ENCODE measurements at places on chromosomes 2 and 18.

DNA sequence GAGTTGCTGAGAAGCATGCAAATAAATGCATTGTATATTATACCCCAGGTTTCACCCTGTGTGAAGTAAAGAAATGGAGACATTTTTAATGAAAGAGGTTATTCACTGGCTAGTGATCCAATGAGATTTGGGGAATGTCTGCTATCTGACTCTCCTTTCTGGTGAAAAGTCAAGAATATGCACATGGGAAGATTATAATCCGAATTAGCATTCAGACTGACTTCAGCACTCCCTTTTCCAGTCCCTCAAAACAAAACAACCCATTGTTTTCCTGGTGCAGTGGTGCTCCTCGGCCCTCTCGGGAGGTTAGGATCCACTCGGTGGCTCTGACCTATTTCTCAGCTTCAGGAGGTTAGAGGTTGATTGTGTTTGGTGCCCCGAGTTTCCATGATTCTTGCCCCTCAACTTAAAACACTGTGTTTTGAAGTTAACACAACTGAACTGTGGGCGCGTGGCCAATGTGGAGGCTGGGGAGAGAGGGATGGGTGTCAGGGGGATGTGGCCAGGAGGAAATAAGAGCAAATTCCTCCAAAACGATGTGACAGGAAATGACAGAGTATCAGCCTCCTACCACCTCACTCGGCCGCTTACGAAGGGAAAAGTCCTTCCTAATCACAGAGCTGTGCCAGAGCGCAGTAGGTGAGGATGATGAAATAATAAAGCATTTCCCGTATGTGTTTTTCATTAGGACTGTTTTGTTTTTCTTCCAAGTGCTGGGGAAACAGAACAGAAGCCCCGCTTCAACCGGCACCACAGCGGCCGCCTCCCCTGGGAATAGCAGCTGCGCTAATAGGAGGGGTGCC, 440.1 kb downstream of the MTX2 start:
- no peak for DNase-seq

- no peak for DNase-seq
Measured at GRCh38 chr2:145771525-145771924, 1251.6 kb upstream of the ZEB2 start.

DNA sequence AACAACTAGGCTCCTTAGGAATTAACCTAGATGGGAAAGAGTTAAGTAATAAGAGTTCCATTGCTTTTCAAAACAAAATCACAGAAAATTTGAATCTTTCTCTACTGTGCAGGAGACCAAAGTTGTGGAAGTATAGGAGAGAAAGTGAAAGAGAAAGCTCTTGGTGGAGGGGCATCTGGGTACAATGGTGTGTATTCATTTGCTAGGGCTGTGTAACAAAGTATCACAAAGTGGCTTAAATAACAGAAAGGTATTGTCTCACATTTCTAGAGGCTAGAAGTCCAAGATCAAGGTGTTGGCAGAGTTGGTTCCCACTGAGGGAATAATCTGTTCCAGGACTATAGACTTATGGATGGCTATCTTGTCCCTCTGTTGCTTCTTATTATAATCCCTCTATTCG, 50.5 kb upstream of the GORASP2 start:
- no peak for DNase-seq

GRCh38 chr18:11884396-11885030, 23.6 kb downstream of the MPPE1 start:
- no peak for DNase-seq

DNA sequence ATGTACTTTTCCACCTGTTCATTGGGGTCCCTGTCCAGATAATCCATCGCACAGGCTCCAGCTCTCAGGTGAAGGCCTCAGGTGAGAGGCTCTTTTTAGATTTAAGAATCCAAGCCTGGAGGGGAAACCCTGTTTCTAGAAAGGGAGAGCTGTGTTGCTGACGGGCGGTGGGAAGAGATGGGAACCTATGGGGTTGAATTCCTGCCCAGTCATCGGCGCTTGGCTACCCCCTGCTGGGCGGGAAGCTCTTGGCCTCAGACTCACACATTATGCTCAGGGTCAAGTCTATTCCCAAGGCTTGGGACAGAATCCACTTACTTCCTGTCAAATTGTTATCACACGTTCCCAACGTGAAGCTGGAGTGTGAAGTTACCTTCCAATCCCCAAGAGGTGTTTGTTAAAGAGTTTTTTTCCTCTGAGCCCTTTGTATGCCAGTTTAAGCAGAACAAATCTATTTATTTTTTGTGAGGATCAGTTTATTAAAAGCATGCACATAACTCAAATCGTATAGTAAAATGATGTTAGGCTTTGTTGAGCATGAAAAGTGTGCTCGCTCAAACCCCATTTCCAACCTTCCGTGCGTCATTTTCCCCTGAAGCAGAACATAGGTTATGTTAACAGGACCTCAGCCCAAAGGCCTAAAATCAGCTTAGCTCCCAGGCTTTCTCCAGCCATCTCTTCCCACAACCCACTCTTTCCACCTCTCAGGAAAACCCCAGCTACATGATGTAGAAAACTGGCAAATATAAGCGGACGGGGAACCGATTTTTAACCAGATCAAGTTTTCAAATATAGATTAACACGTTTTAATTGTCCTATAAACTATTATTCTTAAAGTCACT, 181.7 kb upstream of the ETAA1 start:
- DNase-seq: peak; percentile 55

DNA sequence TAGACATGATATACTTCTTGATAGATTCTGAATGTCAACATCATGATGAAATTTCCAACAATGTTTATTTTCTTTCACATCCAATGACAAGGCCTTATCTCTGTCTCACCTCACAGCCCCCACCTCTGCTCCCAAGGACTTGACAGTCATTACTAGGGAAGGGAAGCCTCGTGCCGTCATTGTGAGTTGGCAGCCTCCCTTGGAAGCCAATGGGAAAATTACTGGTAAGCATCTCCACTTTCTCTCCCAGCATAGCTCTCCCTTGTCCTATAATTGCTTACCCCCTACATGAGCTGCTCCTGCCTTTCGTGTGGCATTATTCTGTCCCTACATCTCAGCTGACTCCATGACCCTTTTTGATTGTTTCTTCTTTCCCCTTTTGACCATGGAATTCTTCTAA, 821.8 kb downstream of the MBD2 start:
- no peak for DNase-seq

GRCh38 chr18:7572822-7573221, 5.7 kb downstream of the PTPRM start:
- DNase-seq: no peak

GRCh38 chr2:165268754-165269153, 29.5 kb downstream of the SCN2A start:
- no peak for DNase-seq

DNA sequence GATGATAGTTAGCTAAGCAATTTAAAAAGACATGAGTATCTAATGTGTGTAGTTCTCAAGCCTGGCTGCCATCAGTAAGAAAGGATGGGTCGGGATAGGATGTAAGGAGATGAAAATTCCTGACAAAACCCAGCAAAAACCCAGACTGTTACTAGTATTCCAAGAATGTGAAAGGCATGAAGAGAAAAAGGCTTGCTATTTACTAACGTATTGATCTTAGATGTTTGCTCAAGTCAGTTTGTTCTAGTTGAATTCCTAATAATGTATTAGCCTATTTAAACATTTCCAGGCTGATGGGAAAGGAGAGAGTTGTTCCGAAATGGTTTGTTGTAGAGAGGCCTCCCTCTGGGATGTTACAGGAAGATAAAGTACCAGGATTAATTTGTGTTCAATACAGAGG, 88.2 kb downstream of the ZNF532 start:
- DNase-seq: no peak

- no peak for DNase-seq
Measured at GRCh38 chr2:228700638-228701037, 519.2 kb upstream of the SPHKAP start.

DNA sequence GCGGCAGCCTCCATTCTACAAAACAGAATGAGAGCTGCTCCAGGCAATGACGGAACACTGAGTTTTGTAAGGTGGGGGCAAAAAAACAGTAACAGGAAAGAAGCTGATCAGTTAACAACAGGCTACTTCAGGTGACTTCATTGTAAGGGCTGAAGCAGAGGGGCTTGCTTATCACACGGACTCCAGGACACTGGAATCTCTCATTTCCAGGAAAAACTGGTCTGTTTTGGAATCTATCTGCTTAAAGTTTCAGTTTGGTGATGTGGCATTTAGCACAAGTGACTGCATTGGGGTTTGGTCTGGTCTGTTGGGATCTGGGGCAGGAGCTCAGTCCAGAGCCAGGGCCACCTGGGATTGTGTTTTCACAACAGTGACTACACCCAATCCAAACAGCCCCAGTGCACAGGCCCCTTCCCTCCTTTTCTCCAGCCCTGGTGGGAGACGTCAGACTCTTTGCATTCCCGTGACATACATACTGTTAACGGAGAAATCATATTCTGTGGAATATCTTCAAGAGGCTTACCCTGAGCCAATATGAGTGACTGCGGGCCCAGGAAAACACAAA, 14.1 kb downstream of the AMER3 start:
- no peak for DNase-seq

- DNase-seq: no peak
Measured at GRCh38 chr18:10006311-10006893, 92.6 kb downstream of the VAPA start.

GRCh38 chr2:147623328-147623727, 221.5 kb upstream of the ACVR2A start:
- no peak for DNase-seq

GRCh38 chr2:229431327-229431954, 160.4 kb upstream of the PID1 start:
- DNase-seq: no peak

DNA sequence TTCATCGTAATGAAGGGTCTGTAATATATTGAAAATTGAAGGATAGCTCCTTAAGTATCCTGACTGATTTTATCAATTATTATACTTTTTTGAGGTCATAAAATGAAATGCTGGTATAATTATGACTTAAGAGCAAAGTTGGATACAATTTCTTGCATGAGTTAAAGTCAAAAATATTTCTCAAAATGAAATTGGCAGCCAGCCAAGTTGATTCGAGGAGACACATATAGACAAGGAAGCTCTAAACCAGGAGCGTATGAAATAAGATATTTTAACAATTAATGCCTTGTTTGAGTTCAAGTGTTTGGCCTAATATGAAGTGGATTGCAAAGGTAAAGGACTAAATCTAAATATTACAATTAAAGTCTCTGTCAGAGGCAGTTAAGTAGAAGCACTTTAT, 260.4 kb upstream of the DSEL start:
- no peak for DNase-seq

DNA sequence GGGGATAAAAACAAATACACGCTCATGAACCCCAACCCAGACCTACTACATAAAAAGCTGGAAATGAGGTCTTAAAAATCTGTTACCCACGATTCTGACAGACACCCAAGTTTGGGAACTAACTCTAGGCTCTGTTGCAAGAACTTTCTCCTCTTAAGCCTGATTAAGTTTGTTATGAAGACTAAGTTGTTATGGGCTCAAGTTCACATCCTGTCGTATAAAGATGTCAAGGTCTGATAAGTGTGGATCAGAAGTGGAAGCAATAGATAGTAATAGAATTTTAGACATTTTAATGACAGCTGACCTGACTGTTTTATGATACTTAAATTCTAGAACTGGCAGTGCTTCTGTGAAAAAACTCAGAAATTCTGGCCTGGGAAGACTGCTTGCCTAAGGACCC, 43.2 kb downstream of the LPIN2 start:
- DNase-seq: no peak

DNA sequence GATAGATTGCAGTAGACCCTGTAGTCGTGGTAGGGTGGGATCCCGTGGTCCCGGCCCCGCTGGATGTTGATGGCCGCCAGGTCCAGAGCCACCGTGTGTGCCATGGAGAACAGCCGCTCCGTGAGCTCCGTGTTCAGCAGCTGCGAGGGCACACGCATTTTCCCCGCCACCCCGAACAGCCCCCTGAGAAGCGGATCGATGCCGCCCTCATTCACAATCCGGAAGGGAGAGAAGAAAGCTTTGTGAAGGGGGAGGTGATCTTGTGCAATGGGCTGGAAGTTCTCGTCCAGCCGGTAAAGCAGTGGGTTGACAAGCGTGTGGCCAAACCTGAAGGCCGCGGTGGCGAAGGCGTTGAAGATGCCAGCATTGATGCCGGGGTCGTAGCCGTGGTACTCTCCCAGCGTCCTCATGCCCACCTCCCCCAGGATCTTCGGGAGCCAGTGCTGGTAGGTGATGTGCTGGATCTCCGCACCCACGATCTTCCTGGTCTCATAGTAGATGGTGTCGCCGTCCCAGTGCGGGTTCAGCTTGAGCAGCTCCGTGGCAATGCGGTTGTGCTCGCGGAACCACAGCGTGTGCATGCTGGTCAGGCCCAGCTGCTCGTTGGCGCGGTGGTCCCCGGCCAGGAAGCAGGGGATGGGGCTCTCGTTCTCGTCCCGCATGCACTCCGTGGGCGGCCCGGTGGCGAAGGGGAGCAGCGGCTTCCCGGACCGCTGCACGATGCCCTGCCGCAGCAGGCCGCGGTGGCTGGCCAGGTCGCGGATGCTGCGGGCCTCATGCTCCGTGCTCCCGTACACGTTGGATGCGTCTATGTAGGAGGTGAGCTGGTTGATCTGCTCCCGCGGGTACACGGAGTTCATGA, 95.8 kb downstream of the PXDN start:
- DNase-seq: no peak

GRCh38 chr18:9726936-9727335, 18.8 kb downstream of the RAB31 start:
- DNase-seq: no peak

GRCh38 chr18:5439986-5440696, 103.7 kb downstream of the EPB41L3 start:
- no peak for DNase-seq

- DNase-seq: no peak
Measured at GRCh38 chr2:64932371-64933216, 56.6 kb upstream of the SLC1A4 start.

- no peak for DNase-seq
Measured at GRCh38 chr2:226187616-226188015, 612.0 kb downstream of the IRS1 start.

GRCh38 chr18:12470382-12471075, 62.8 kb downstream of the PRELID3A start:
- DNase-seq: no peak

- no peak for DNase-seq
Measured at GRCh38 chr18:11008505-11008904, 140.9 kb downstream of the PIEZO2 start.

DNA sequence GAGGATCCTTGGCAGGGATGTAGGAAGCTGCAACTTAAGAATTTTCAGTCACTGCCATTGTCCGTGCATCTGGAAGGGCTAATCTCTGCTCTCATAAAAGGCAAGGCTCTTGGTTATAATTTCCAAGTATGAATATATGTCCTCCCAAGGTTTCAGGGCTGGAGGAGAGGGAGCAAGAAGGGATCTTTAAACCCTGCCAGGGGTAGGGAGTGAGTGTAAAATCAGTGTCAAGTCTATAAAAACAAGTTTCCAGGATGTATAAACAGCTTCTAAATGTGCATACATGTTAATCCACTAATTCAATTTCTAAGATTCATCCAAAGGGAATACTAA, 110.2 kb upstream of the CYRIA start:
- DNase-seq: no peak
